ENCODE measurements at places on chromosomes 2 and 18.
A peak's percentile ranks its signal among the peaks of the same experiment; 100 is the strongest.

GRCh38 chr2:32484937-32485336, 128.1 kb downstream of the BIRC6 start:
- DNase-seq, result peak; percentile 93

- peak; percentile 97 for DNase-seq
These were observed 617 bp upstream of the ZBTB14 start for GRCh38 chr18:5295981-5296705.

GRCh38 chr2:47012189-47012588, 96.6 kb upstream of the MCFD2 start:
- DNase-seq, result no peak

GRCh38 chr2:240217431-240218301, 77.2 kb upstream of the OTOS start:
- no peak for DNase-seq

DNA sequence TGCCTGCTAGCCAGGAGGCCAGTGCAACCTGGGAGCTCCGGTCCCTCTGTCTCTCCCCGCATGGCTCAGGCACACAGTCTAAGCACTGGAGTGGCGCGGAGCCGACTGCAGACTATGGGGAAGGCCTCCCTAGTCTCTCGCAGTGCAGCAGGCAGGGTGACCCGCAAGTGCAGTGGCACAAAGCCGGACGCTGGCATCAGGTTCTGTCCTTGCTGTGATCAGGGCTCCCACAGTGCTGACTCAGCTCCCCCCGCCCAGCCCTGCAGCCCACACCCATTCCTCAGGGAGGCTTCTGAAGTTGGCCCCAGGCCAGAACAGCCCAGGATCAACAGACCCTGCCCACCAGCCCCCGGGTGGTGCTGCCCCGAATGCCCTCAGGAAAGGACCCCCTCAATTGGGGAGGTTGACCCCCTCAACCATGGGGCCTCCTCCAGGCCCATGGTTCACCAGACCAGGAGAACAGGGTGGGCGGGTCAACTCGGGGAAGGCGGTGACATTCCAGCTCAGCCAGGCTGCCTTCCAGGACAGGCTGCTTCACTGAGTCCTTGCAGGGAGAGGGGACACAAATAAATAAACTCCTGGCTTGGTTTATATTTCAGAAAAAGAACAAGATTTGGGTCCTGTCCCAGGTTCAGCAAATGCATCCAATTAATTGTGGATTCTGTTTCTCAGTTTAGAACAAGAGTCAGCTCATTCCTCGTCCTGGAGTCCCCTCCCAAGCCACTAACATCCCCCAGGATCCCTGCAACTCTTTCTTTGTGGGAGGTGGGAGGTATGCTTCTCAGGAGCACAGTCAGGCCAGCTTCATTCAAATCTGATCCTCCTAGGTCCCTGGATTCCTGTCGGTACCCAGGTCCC, 12.2 kb downstream of the BIN1 start:
- DNase-seq, result no peak

- DNase-seq, result no peak
These were observed 90.3 kb upstream of the CAPN13 start for GRCh38 chr2:30897539-30897938.

DNA sequence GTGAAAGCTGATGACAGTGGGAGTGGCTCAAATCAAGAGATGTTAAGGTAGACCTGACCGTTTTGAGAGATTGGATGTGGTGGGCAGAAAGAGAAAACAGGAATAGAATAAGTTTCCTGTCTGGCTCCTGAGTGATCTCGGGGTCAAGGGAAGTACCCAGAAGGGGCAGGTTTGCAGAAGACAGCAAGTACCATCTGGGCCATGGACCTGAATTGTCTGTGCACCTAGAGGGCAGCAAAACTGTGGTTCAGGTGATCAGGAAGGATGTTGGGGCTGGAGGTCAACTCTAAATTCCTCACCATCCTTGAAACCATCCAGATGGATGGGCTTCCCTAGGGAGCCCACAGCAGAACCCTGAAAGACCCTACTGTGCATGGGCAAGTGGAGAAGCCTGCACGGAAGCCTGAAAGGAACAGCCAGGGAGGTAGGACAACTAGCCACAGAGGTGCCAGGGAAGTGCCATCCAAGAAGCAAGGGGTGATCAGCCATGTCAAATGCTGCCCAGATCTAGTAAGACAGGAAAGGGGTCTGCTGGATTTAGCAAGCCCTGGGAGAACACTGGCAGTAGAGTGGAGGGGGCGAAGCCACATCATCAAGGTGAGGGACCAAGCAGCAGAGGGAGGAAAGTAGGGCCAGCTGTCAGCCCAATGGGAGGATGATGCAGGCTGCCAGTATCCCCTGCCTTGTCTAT, 8.0 kb downstream of the TEX261 start:
- DNase-seq, result no peak

- no peak for DNase-seq
These were observed 962 bp upstream of the GPR155 start for GRCh38 chr2:174487820-174488162.

- no peak for DNase-seq
These were observed 1389.8 kb upstream of the ZEB2 start for GRCh38 chr2:145909766-145910165.

GRCh38 chr18:21203126-21203525, 38.9 kb upstream of the GREB1L start:
- DNase-seq, result no peak

DNA sequence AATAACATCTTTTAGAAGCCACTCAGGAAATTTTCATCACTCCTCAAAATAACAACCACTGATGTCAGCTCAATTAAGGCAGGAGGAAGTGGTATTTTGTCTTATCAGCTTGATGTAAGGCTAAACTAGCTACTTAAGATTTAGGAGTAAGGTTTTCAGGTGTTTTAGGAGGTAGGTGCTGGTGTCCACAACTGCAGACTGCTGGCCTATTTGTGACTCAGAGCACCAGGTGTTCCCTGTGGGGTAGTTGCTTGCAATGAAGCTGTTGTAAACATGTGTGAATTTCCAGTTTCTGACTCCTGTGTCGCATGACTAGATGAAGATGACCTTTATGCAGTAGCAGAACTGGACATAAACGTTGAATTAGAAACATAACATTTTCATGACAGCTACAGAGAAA, 164.2 kb downstream of the THSD7B start:
- DNase-seq, result no peak

GRCh38 chr2:218859556-218859987, at the start of gene WNT6:
TSS of gene WNT6 (plus strand) at chr2:218859805. CDS start at chr2:218860038, 233 bp downstream.
- DNase-seq, result no peak

- no peak for DNase-seq
These were observed 520 bp downstream of the GLS start for GRCh38 chr2:190881084-190881597.

GRCh38 chr2:20990442-20991430, 53.1 kb downstream of the APOB start:
- DNase-seq, result no peak

- no peak for DNase-seq
These were observed 264.8 kb upstream of the KLHL29 start for GRCh38 chr2:23120161-23120560.

DNA sequence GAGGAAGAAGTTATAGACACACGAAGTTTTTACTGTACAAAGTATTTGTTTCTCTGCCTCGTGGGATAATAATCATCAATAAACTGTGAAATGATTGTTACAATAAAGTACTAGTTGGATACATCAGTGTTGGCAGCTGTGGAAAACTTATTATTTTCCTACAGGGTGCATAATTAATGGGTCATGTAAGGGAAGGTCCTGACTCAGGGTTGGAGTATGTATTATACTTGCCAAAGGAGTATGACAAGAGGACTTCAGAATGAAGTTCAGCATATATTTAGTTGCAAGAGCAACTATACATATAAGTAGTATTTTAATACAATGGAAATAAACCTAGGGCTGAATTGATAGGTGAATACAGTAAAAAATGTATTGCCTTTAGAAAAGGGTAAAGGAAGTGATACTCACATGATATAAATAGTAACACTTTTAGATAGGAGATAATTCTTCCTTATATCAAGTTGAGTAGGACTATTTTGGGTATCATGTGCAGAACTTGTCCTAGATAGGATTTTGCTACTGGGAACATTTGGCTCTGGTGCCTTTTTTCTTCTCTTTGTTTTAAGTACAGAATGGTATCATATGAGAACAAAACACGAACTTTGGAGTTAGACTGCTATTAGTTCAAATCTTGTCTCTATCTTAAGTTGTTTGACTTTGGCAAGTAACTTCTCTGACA, 79.1 kb downstream of the PLCL1 start:
- DNase-seq, result no peak
